Epithelial cell of proximal tubule (primary cell): ENCODE measurements at places on chromosomes 5 and 9. TPM values are rescaled to one million over a fixed set of nuclear protein-coding genes. Genes with fewer than 3 reads are reported as not detected.

DNA sequence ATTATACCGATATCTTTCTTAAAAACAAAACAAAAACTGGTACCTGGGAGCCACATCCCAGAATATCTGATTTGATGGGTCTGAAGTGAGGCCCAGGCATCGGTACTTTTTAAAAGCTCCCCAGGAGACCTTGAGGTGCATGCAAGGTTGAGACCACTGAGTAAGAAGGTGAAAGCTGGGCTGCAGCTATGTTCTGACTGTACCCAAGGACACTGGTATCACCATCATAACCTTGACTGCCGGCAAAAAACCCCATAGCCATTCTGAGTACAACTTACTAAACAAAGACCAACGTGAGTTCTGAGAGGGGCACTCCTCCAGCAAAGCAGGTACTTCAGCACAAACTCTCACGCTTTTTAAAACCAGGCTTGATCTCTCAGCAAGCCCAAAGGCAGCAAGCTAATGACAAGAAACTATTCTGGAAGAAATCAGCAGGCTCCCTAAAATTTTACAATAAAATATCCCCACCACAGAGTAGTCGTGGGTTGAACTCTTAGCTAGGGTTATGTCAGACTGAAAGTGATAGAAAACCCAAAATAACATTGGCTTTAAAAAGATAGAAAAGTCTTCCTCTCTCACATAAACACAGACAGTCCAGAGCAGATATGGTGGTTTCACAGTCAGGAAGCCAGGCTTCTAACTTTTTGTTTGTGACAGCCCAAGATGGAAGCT lies 263.9 kb downstream of the SAXO1 start:
- no peak for DNase-seq

DNA sequence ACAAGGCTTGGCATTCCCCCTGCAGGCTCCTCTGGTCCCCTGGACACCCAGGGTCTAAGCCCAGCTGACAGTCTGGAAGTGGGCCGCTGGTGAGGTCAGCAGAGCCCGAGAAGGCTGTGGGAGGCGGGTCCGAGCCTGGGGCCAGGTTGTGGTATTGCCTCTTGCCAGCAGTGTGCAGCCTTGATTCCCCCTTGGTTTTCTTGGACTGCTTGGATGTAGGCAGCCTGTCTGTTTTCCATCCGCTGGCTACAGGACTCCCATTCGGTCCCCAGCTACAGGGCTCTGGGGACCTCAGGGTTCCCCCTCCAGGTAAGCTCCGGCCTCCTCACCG lies 1.6 kb downstream of the AIF1L start:
- no peak for DNase-seq

- peak; percentile 2 for DNase-seq
Measured at GRCh38 chr9:92954049-92954861, 6.9 kb downstream of the FGD3 start.

GRCh38 chr9:104988539-104988938 lies 60.6 kb upstream of the ABCA1 start:
- no peak for DNase-seq

DNA sequence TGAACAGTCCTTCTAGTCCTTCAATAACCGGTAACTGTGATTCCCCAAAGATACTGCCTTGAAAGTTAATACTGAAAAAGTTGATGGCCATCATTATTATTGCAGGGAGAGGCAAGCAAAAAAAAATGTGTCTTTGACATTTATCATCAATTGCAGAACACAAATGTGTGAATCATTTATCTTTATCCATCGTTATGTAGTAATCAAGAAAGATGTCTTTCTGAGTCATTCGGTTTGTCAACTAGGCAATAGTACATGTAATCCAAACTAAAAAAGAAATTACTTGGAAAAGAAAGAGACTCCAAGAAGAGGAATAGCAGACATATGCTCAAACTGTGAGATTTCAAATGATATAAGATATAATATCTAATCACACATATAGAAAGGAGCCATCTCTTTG lies 473.0 kb downstream of the CETN3 start:
- DNase-seq: no peak

DNA sequence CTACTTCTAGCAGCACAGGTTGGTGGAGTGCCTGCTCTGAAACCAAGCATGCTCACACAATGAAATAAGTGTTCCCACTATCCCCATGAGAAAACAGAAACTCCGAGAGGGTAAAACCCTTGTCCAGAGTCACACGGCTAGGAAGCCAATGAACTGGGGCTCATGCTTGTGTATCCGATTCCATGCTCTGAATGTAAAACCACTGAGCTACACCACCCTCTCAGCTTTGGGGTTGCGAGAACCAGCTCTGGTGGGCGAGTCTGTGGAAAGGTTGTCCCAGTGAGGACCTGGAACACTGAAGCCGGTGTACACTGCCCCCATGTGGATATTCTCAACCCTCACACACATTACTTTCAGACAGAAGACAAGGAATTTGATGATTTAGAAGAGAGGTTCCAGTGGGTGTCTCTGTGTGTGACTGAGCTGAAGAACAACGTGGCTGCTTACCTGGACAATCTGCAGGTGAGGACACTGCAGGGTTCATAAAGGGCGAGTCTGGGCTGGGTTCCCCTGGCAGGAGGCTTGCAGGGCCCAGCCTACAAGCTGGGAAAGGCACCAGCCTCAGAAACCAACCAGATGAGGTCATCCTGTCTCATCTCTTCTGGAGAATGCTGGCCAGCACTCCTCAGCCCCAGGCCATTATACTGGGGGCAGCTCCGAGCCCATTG lies 37.4 kb downstream of the ARHGEF37 start:
- no peak for DNase-seq

GRCh38 chr5:2239201-2239910 lies 356.6 kb upstream of the IRX4 start:
- DNase-seq: no peak

GRCh38 chr9:127186806-127187205 lies 64.4 kb upstream of the ANGPTL2 start:
- no peak for DNase-seq

LVRN gene
- total RNA-seq: 0.58 TPM in 1 of 2 replicates, not detected in the other

CCL21 gene
- not detected in 2 replicates for total RNA-seq

SPINK6 gene
- total RNA-seq: not detected in 2 replicates

IFNK gene
- not detected in 2 replicates for total RNA-seq
